Immature natural killer cell (primary cell): ENCODE measurements at places on chromosomes 12 and 14.

GRCh38 chr14:102373110-102373509 is 10.4 kb downstream of the TECPR2 start:
- H3K4me1 ChIP-seq = peaks cover 9% of the 10 kb centered on the region
- H3K27ac ChIP-seq = no peak overlapping the region
- no peak for DNase-seq
- no peak overlapping the region for H3K4me3 ChIP-seq
- no peaks in the 10 kb centered on the region for H3K27me3 ChIP-seq
- no peaks in the 10 kb centered on the region for H3K36me3 ChIP-seq

DNA sequence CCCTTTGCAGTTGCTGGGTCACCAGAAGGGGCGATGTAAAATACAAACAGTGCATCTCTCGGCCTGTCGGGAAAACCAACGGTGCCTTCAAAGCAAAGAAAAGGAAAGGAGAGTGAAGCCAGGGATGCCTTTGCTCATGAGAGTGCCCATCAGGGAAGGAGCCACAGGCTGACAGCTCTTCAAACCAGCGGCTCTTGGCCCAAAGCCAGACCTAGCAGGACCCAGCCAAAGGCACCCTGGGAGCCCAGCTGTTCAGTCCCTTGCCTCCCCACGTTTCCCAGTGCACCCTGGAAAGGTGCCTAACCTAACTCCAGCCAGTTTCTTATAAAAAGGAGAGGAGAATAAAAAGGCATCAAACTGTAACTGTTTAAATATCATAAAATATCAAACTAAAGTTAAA is 29.2 kb downstream of the PRMT8 start:
- H3K36me3 ChIP-seq = no peaks in the 10 kb centered on the region
- no peaks in the 10 kb centered on the region for H3K4me1 ChIP-seq
- DNase-seq = no peak
- no peaks in the 10 kb centered on the region for H3K27me3 ChIP-seq
- H3K4me3 ChIP-seq = no peak overlapping the region

DNA sequence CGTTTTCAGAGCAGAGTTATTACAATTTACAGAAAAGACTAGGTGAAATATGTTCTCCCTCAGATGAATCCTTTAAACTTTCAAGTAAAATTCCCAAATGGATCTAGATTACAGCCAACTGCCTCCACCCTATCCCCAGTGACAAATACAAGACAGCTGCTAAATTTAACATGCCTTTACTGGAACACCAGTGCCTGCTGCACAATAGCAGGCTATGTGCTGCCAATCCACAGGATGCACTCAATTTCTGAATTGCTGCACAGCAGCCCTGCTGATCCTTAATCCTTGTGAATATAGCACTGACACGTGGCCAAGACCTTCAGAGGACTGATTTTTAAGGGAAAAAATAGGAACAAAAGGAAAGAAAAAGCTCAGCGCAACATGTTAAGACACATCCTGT is 128.9 kb downstream of the CCER1 start:
- H3K36me3 ChIP-seq = no peaks in the 10 kb centered on the region
- H3K4me3 ChIP-seq = no peak overlapping the region
- no peaks in the 10 kb centered on the region for H3K4me1 ChIP-seq
- DNase-seq = no peak
- peaks cover 2% of the 10 kb centered on the region for H3K27me3 ChIP-seq

GRCh38 chr12:69991690-69992288 is 166.8 kb downstream of the MYRFL start:
- H3K4me1 ChIP-seq = no peaks in the 10 kb centered on the region
- no peak overlapping the region for H3K27ac ChIP-seq
- H3K4me3 ChIP-seq = no peak overlapping the region
- no peak for DNase-seq
- peaks cover 2% of the 10 kb centered on the region for H3K27me3 ChIP-seq
- H3K36me3 ChIP-seq = peaks cover 4% of the 10 kb centered on the region

DNA sequence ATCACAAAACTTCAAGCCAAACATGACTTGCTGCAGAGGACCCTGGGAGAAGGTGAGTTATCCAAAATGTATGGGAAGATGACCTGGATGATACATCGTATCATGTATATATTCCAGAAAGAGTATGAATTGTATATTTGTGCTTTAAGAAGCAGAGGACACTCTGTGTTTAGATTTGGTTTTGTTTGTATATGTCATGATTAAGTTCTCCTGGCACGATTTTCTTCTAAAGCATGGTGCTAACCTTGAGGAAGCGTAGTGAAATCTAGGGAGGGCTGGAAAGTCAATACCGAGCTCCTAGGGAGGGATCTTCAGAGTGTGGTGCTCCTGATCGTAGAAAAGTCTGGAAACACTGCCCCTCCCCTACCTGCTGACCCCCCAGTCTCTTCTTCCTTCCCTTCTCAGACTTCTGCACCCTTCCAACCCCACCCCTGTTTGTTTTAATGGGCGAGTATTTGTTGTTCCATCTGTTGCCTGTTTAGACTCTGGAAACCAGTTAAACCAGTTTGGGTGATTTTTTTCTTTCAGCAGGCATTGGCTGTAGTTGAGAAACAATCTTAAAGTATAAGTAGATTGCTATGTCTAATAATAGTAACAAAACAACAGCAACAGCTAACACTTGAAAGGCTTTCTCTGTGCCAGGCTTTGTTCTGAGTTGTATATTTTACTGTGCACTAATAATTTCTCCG is 141.6 kb downstream of the KICS2 start:
- H3K27ac ChIP-seq = no peak overlapping the region
- no peaks in the 10 kb centered on the region for H3K4me1 ChIP-seq
- no peaks in the 10 kb centered on the region for H3K36me3 ChIP-seq
- no peaks in the 10 kb centered on the region for H3K27me3 ChIP-seq
- DNase-seq = no peak
- H3K4me3 ChIP-seq = no peak overlapping the region

- peaks cover 25% of the 10 kb centered on the region for H3K4me1 ChIP-seq
- peaks cover 1% of the 10 kb centered on the region for H3K27me3 ChIP-seq
- no peaks in the 10 kb centered on the region for H3K36me3 ChIP-seq
- H3K27ac ChIP-seq = no peak overlapping the region
- no peak for DNase-seq
- H3K4me3 ChIP-seq = no peak overlapping the region
Measured at GRCh38 chr12:111360325-111360930, 8.5 kb downstream of the PHETA1 start.

DNA sequence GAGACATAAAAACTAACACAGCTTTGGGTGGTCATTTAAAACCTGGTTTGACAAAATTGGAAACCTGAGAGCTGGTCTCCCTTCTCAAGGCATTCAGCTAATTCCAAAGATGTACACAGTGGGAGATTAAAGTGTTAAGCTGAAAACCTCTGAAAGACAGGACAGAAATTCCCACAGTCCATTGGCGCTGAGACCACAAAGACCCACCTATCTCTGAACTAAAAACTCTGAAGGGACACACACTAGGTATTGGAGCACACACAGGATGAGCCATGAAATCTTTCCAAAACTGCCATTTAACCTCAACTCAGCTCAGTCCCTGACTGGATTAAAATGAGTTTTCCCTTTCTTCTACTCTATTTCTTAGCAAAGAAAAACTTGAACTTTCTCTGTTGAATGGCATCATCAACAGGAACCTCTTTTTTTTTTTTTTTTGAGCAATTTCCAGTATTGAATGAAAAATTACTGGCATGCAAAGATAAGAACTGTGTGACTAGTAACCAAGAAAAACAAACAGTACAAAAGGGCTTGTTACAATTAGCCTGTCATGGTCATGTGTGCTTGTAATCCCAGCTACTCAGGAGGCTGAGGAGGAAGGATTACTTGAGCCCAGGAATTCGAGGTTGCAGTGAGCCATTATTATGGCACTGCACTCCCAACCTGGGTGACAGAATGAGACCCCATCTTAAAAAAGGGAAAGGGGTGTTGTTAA is 82.4 kb downstream of the IPO8 start:
- peaks cover 3% of the 10 kb centered on the region for H3K36me3 ChIP-seq
- no peaks in the 10 kb centered on the region for H3K4me1 ChIP-seq

DNA sequence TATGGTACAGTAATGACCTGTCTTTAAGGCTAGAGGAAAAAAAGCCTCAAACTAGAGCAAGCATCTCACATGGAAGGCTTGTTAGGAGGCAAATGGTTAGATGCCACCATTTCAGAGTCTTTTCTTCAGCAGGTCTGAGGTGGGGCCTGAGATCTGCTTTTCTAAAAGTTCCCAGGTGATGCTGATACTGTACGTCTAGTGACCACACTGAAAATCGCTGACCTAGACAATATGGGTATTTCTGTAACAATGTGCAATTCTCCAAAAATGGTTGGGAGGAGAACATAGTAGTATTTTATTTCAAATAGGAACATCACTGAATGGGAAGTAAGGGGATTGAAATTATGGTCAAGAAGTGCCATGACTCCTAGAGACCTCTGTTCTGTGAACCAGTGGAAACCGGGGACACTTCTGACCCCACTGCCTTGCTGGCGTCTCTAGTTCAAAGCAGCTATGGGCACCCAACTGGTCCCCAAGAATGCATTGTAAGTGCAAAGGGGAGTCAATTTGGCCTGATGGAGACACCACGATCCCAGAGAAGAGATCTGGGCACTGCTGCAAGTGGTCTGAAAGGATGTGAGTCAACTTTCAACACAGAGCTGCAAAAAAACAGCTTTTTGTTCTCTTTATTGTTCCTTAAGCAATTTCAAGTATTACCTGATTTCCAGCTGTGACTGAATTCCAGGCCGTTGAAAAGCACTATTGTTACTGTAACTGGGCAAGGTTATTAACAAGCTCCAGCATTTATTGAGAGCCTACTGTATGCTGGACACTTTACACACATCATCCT is 54.4 kb upstream of the PLEKHG7 start:
- no peak for DNase-seq
- H3K27ac ChIP-seq = no peak overlapping the region
- no peaks in the 10 kb centered on the region for H3K27me3 ChIP-seq
- no peaks in the 10 kb centered on the region for H3K36me3 ChIP-seq
- no peaks in the 10 kb centered on the region for H3K4me1 ChIP-seq

DNA sequence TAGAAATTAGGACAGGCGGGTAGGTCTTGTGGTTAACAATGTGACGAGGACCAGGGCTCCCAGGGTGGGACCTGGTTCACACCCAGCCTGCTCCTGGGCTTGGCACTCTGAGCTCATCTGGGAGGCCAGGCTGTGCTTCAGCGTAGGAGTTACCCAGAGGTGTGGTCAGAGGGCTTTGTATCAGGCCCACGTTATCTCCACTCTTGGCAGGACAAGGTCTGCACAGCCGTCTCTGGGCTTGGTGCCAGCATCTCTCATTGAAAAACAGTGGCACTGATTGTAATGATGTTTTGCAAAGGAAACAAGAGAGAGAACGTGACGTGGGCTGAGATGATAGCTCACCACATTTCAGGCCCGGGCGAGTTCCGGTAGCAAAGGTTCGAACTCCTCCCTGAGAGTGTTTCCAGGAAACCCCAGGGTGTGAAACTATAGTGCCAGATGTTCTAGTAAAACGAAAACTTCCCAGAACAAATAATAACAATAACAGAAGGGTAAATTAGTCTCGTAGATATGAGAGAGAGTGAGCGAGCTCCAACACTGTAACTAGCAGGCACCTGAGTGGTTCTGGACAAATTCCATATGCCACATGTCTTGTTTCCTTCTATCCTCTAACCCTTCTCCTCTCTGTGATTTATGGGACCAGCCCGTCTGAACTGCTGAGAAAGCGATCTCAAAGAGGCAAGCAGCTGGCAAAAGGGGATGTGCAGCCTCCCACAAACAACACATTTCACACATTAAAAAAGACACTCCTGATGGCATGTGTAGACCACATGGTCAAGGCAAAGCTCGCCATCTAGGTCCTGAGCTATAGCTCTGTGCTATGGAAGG is 227.3 kb downstream of the KTN1 start:
- peak overlapping the region; percentile 64 for H3K4me3 ChIP-seq
- peaks cover 14% of the 10 kb centered on the region for H3K27me3 ChIP-seq
- DNase-seq = peak; percentile 90
- peak overlapping the region; percentile 98 for H3K27ac ChIP-seq

DNA sequence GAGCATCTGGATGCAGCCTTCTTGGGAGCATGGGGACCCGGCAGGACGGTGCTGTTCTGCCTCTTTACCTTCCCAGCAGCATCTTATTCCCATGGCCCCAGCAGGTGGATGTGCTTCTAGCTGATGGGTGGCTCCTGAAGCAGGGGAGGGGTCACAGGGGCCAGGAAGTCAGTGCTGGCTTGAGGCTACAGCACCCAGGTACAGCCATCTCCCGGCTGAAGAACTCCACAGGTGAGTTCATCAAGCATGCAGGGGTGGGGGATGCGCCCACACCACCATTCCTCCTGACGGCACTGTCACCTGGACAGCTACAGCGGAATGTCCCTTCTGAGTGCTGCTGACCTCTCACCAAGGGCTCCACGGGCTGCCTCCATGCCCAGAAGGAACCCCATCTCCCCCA is 57.3 kb downstream of the BCL11B start:
- no peaks in the 10 kb centered on the region for H3K36me3 ChIP-seq
- H3K4me3 ChIP-seq = no peak overlapping the region
- peaks cover 97% of the 10 kb centered on the region for H3K4me1 ChIP-seq
- no peaks in the 10 kb centered on the region for H3K27me3 ChIP-seq

DNA sequence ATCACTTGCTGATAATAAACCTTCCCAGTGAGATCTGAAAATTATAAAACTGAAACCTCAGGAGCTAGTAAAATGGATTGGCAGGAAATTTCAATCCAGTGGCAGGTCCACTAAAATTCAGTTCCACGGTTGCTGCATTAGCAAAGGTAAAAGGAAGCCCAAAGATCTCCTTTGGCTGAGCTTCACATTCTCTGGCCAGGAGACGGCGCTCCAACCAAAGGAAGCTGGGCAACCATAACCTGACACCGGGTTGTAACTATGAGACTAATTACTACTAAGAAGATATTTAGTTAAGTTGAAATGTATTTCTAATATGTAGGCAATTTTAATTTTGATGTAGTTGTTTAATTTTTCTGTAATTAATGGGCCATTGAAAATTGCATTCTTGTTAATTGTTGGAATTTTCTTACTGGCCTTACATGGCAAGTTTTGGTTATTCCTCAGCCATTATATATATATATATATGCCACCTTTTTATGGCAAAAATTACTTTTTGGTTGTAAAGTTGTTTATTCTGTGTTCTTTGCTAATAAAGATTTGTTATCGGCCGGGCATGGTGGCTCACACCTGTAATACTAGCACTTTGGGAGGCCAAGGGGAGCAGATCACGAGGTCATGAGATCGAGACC is 17.0 kb downstream of the OR8S1 start:
- peaks cover 7% of the 10 kb centered on the region for H3K27me3 ChIP-seq
- no peak overlapping the region for H3K27ac ChIP-seq
- no peaks in the 10 kb centered on the region for H3K36me3 ChIP-seq
- no peak overlapping the region for H3K4me3 ChIP-seq
- peak; percentile 4 for DNase-seq
